SJSA1 (cell line): ENCODE measurements at places on chromosomes 6 and 20.

GRCh38 chr6:138517635-138518034, 18.3 kb upstream of the NHSL1 start:
- DNase-seq = peak; percentile 57

GRCh38 chr20:50710492-50711063, 19.2 kb upstream of the RIPOR3 start:
- no peak for DNase-seq

DNA sequence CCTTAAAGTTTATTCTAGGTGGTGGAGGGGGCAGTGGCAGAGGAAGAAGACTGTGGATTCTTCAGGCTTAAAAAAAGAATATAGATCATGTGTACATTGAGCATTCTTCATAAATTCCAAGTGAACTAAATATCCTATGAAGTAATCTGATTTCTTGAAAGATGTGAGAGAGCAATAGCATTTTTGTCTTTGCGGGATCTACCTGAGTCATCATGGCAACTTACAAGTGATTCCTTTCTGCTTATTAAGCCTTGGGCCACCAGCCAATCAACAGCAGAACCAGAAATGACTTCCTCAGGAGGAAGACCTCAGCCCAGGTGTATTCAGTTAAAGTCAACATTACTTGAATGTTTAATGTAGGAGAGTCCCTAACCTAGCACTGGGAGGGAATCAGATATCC, 756.9 kb downstream of the TFAP2A start:
- DNase-seq = no peak

DNA sequence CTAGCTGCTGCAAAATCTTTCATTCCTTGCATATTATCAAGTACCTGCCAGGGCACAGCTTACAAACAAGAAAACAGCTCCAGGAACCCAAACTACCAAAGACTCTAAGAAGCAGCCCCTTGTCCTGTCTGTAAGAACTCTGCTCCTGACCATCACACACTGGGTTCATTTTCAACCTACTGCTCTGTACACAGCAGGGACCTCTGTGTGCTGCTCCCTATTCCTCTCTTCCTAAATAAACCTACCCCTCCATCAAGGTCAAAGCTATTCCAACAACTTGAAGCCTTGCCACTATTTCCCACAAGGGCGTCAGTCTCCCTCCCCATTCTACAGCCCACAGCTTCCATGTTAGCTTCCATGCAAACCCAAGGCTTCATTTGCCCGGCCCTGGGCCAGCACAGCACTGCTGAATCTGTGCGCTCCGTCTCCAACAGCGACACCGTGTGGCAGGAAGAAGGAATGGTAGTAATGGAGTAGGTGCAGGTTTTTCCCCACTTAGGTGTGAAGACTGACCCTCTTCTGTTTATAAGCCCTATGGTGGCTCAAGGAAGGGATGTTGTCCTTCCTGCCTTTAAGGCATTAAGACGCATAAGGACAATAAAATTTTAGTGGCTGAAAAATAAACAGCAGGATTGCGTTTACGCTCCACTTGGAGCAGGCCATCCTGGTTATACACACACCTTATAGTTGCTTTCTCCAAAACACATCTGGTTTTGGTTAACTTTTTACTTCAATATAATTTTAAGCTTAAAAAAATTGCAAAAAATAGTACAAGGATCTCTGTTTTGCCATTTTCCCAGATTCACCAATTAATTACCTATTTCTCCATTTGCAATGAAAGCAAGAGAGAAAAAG, 115.2 kb upstream of the NXT1 start:
- no peak for DNase-seq

DNA sequence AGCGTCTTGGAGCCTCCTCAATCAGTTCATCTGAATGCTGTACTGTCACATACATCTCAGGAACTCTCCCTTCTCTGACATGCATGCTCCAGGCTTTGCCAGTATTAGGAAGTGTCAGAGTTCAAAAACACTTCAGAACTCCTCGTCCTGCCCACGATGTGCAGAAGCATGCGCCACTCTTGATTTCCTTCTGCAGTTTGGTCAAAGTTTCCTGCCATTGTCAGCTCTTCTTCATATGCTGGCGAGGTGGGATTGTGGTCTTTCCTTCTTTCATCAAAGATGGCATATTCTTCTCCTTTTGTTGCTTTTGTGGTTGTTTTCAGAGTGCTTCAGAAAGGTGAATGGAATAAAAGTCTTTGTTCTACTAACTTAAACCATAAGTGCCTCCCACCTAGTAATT, 21.0 kb downstream of the SLC13A3 start:
- no peak for DNase-seq
